ENCODE measurements at places on chromosomes 11 and 22. TPM values are rescaled to one million over a fixed set of nuclear protein-coding genes. Genes with fewer than 3 reads are reported as not detected.

Gene CARD18
- total RNA-seq: not detected

Gene VSIG2
- total RNA-seq: 8.6 TPM

Gene ADM
- total RNA-seq: 78.3 TPM

Gene LMO2
- total RNA-seq: 223 TPM

Gene KCNQ1OT1
- 1.2 TPM for total RNA-seq

Gene CRYBA4
- total RNA-seq: 0.46 TPM

Gene B3GAT3
- total RNA-seq: 32.8 TPM

Gene HTR3B
- total RNA-seq: not detected

Gene GPR83
- 0.31 TPM for total RNA-seq

Gene HPX
- total RNA-seq: 1.4 TPM

Gene SPA17
- 4.3 TPM for total RNA-seq

Gene POTEH
- total RNA-seq: not detected

Gene RFPL3
- total RNA-seq: not detected

Gene THY1
- 526 TPM for total RNA-seq

Gene TUB
- total RNA-seq: 2.9 TPM

Gene NOX4
- total RNA-seq: 11.5 TPM

Gene RAB38
- 10.4 TPM for total RNA-seq

Gene SLC22A12
- total RNA-seq: not detected

- H3K27me3 ChIP-seq: peaks cover 2% of the 10 kb centered on the region
- H3K36me3 ChIP-seq: no peaks in the 10 kb centered on the region
- H3K4me3 ChIP-seq: no peak overlapping the region
- no peak for DNase-seq
- peaks cover 3% of the 10 kb centered on the region for H3K4me1 ChIP-seq
Observed at GRCh38 chr11:122365610-122366360, 249.8 kb upstream of the BLID start.

DNA sequence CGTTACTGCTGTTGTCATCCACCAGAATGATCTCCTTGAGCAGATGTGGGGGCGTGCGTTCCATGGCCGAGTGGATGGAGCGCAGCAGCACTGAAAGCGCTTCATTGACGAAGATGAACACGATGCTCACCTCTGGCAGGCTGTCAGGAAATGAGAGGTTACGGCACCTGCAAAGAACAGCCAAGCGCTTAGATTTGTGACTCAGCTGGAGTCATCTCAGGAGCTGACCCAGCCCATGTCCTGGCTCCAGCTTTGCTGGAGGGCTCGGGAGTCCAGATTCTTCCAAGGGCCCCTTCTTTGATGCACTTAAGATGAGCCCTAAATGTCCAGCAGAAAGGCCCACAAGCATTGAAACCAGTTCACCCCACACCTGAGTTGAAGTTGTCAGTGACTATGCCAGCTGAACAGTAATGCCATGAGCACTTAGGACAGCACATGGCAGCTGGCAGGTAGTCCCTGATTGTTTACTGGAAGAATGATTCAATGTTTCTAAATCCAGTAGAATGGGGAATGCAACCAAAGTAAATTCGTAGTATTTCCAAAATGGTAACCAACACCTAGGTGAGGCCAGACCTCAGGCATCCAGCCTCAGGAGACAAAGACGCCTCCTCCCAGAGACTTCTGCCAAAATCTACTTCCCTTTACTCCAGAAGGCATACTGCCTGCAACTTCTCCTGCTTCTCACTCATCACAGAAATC is 79.7 kb upstream of the CSNK2A3 start:
- H3K27ac ChIP-seq: no peak overlapping the region
- H3K4me1 ChIP-seq: peaks cover 7% of the 10 kb centered on the region
- H3K4me3 ChIP-seq: peak overlapping the region; percentile 65
- H3K36me3 ChIP-seq: peaks cover 38% of the 10 kb centered on the region

GRCh38 chr11:11171854-11172253 is 181.2 kb downstream of the CSNK2A3 start:
- H3K27me3 ChIP-seq: peaks cover 2% of the 10 kb centered on the region
- H3K36me3 ChIP-seq: no peaks in the 10 kb centered on the region
- H3K27ac ChIP-seq: no peak overlapping the region
- no peak for DNase-seq
- H3K4me3 ChIP-seq: no peak overlapping the region
- H3K4me1 ChIP-seq: peaks cover 11% of the 10 kb centered on the region

DNA sequence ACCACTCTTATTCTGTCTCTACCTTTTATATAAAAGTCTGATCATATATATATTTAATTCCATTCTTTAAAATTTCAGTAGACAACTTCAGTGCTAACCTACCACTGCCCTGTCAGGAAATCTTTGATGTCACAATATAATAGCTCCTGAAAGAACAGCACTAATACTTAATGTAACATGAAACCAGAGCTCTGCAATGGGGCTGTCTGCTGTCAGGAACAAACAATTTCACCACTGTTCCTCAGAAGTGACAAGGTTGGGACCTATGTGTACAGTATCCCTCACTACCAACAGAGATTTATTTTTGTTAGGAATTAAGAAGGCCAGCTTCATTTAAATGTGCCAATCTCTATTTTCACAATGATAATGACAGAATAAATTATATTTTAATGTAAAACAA is 165.5 kb upstream of the C11orf58 start:
- H3K4me3 ChIP-seq: no peak overlapping the region
- no peak for DNase-seq
- H3K27me3 ChIP-seq: no peaks in the 10 kb centered on the region
- H3K4me1 ChIP-seq: no peaks in the 10 kb centered on the region
- H3K27ac ChIP-seq: no peak overlapping the region

GRCh38 chr11:103940551-103940950 is 95.9 kb upstream of the DDI1 start:
- no peak overlapping the region for H3K27ac ChIP-seq
- peaks cover 3% of the 10 kb centered on the region for H3K4me1 ChIP-seq
- DNase-seq: no peak
- H3K36me3 ChIP-seq: no peaks in the 10 kb centered on the region
- no peak overlapping the region for H3K4me3 ChIP-seq
- H3K27me3 ChIP-seq: no peaks in the 10 kb centered on the region

DNA sequence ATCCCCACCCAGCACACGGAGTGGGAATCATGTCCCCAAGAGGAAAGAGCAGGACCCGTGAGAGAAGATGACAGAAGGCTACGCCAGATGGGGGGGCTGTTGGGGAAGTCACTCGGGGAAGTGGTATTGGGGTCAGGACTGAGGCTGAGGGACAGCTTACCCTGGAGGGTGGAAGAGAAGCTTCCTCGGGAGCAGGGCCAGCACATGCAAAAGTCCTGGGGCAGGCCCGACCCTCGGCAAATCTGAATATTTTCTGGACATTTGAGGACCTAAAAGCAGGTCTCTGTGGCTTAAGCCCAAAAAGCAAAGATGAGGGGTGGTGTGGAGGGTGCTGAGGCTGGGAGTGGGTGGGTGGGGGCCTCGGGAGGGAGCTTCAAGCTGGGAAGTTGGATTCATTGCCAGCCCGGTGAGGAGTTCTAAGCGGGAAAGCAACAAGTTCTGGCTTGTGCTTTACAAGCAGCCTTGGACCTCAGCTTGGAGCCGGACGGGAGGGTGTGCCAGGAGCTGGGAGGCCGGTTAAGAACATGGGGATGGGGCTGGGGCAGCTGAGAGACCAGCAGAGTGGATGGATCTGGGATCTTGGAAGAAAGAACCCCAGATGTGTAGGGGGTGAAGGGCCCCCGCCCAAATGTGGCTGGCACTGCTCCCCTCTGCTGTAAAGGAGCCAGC is 34.9 kb downstream of the GRAMD4 start:
- H3K27me3 ChIP-seq: peaks cover 7% of the 10 kb centered on the region
- H3K27ac ChIP-seq: no peak overlapping the region
- peaks cover 7% of the 10 kb centered on the region for H3K36me3 ChIP-seq
- DNase-seq: no peak
- H3K4me1 ChIP-seq: peaks cover 11% of the 10 kb centered on the region

DNA sequence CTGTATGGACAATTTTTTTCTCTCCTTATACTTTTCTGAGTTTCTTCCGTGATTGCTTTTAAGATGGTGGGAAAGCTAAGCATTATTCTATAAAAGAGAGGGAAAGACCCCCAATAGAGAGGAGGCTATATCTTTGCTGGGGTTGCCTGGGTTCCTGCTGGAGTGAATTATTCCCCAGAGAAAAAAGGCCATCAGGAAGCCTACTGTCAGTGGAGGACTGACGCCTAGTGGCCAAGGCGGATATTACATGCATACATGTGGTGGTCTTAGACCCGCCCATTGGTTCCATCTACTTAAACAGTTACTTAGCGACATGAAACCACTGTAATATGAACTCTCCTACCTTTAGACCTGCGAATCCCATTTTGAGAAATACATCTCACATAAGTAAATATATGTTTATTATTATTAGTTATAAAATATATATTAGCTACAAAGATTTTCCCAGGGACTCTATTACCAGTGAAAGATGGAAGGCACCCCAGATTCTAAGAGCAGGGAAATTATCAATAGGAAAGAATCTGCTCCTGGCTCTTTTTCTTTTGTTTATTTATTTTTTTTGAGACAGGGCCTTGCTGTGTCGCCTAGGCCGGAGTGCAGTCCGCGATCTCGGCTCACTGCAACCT is 15.7 kb upstream of the PGA3 start:
- no peaks in the 10 kb centered on the region for H3K36me3 ChIP-seq
- DNase-seq: peak; percentile 84
- H3K4me3 ChIP-seq: no peak overlapping the region
- H3K4me1 ChIP-seq: no peaks in the 10 kb centered on the region
- H3K27me3 ChIP-seq: no peaks in the 10 kb centered on the region

DNA sequence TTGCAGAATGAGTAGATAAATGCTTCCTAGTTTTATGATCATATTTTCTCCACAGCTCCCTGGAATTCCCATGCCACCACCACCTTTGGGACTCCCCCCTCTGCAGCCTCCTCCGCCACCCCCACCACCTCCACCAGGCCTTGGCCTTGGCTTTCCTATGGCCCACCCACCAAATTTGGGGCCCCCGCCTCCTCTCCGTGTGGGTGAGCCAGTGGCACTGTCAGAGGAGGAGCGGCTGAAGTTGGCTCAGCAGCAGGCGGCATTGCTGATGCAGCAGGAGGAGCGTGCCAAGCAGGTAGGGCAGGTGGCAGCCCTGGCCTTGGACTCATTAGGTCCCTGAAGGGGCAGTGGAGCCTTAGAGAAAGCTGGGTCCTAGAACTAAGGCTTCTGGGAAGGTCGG is 2.9 kb downstream of the SF3B2 start:
- H3K27me3 ChIP-seq: peaks cover 13% of the 10 kb centered on the region
- no peak for DNase-seq
- no peak overlapping the region for H3K27ac ChIP-seq
- H3K4me3 ChIP-seq: no peak overlapping the region
- peaks cover 23% of the 10 kb centered on the region for H3K4me1 ChIP-seq

DNA sequence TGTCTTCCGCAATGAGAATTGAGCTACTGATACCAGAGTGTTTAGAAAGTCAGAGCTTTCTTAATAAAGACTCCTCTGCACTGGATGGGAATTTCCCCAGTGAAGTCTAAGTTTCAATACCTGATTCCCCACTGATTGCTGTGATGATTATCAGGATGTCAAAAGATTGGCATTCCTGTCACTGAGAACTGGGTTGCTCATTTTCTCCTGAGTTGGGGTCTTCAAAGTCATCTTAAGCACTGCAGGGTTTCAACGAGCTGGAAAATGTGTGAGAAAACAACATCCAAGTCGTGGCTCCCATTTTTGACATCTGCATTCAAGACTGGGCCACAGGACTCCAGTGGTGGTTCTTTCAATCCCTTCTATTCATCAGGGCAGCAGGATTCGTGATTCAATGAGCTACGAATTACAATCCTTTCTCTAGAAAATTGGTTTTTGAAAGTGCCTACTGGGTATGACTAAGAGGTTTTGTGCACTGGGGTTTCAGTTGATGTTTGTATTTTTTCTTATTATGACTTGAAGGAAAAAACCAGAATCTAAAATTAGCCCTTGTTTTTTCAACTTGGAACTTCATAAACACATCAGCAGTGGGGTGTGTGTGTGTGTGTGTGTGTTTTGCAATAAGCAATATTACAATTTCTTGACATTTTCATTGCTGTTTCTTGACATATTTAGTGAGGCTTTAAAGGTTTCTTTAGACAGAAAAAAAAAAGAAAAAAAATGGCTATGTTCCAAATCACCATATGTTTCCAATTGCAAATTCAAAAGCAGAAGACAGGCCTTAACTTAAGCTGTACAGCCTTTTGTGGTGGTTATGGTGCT is 233.0 kb downstream of the FAM76B start:
- H3K4me3 ChIP-seq: no peak overlapping the region
- no peaks in the 10 kb centered on the region for H3K4me1 ChIP-seq
- H3K27me3 ChIP-seq: no peaks in the 10 kb centered on the region
- H3K36me3 ChIP-seq: no peaks in the 10 kb centered on the region
- no peak overlapping the region for H3K27ac ChIP-seq
- DNase-seq: no peak

GRCh38 chr22:25739659-25740344 is 2.2 kb upstream of the MYO18B start:
- H3K27ac ChIP-seq: no peak overlapping the region
- DNase-seq: no peak
- no peaks in the 10 kb centered on the region for H3K36me3 ChIP-seq
- no peaks in the 10 kb centered on the region for H3K4me1 ChIP-seq
- H3K27me3 ChIP-seq: peaks cover 3% of the 10 kb centered on the region

GRCh38 chr11:117205211-117205818 is 6.1 kb downstream of the TAGLN start:
- H3K27me3 ChIP-seq: peaks cover 15% of the 10 kb centered on the region
- no peak overlapping the region for H3K4me3 ChIP-seq
- H3K36me3 ChIP-seq: peaks cover 12% of the 10 kb centered on the region
- H3K4me1 ChIP-seq: peaks cover 6% of the 10 kb centered on the region

DNA sequence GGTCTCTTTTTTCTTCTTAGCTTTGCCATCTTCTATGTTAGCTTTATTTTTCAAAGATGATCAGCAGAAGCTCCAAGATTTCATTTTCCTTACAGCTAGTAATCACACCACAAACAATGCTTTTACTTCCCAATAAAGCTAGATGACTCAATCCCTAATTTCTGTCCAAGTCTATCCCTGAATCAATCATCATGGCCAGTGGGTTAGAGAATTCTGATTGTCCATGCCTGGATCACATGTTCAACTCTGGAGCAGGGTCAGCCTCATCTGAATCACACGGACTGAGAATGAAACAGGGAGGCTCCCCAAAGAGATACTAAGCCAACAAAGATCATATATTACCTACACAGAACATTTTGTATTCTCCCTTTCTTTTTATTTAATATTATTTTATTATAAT is 79.6 kb downstream of the BBOX1 start:
- DNase-seq: no peak
- H3K27me3 ChIP-seq: no peaks in the 10 kb centered on the region
- no peak overlapping the region for H3K4me3 ChIP-seq

GRCh38 chr11:63485777-63486176 is 5.2 kb downstream of the PLAAT5 start:
- H3K27ac ChIP-seq: no peak overlapping the region
- H3K36me3 ChIP-seq: peaks cover 4% of the 10 kb centered on the region
- H3K4me3 ChIP-seq: no peak overlapping the region
- DNase-seq: no peak
